H9 (cell line): ENCODE measurements at places on chromosomes 6 and 20. TPM values are rescaled to one million over a fixed set of nuclear protein-coding genes. Genes with fewer than 3 reads are reported as not detected.

- no peak overlapping the region for H3K4me3 ChIP-seq
- H3K4me1 ChIP-seq = no peaks in the 10 kb centered on the region; the same call in 1 of the 2 replicates
- DNase-seq = no peak
- H3K36me3 ChIP-seq = no peaks in the 10 kb centered on the region
These were observed 195.5 kb downstream of the RIMS1 start for GRCh38 chr6:72081871-72082270.

Gene VGLL2
- total RNA-seq = 0.13 TPM in 1 of 2 replicates, not detected in the other

GRCh38 chr20:14633507-14633906 lies 296.1 kb upstream of the FLRT3 start:
- no peaks in the 10 kb centered on the region for H3K27me3 ChIP-seq
- no peak overlapping the region for H3K4me3 ChIP-seq
- no peak overlapping the region for H3K27ac ChIP-seq

- no peak overlapping the region for H3K27ac ChIP-seq
- DNase-seq = no peak
- H3K4me3 ChIP-seq = no peak overlapping the region
- peaks cover 6% of the 10 kb centered on the region for H3K36me3 ChIP-seq
- no peaks in the 10 kb centered on the region for H3K27me3 ChIP-seq
These were observed 2.8 kb upstream of the RAB23 start for GRCh38 chr6:57224769-57225515.

Gene CALHM4
- not detected in 2 replicates for total RNA-seq

Gene CDKAL1
- 21.6 and 23.0 TPM in 2 replicates for total RNA-seq

Gene RGS17
- 3.2 and 3.8 TPM in 2 replicates for total RNA-seq

Gene HS3ST5
- total RNA-seq = 11.6 and 14.4 TPM in 2 replicates

Gene TCP11
- not detected in 2 replicates for total RNA-seq

GRCh38 chr20:57663241-57663640 lies 43.0 kb upstream of the ZBP1 start:
- no peak for DNase-seq
- no peak overlapping the region for H3K27ac ChIP-seq
- H3K27me3 ChIP-seq = no peaks in the 10 kb centered on the region
- H3K36me3 ChIP-seq = peaks cover 19% of the 10 kb centered on the region

GRCh38 chr6:25697537-25698340 lies 45.7 kb downstream of the SCGN start:
- no peaks in the 10 kb centered on the region for H3K27me3 ChIP-seq
- no peaks in the 10 kb centered on the region for H3K36me3 ChIP-seq
- no peak overlapping the region for H3K27ac ChIP-seq
- no peak overlapping the region for H3K4me3 ChIP-seq
- no peaks in the 10 kb centered on the region for H3K4me1 ChIP-seq
- DNase-seq = no peak

GRCh38 chr6:154614101-154614500 lies 103.6 kb upstream of the CNKSR3 start:
- no peak overlapping the region for H3K4me3 ChIP-seq
- no peaks in the 10 kb centered on the region for H3K27me3 ChIP-seq
- no peak overlapping the region for H3K27ac ChIP-seq
- no peaks in the 10 kb centered on the region for H3K36me3 ChIP-seq
- H3K4me1 ChIP-seq = no peaks in the 10 kb centered on the region

Gene CD109
- 3.2 and 3.3 TPM in 2 replicates for total RNA-seq

GRCh38 chr6:37821446-37821845 lies 1.9 kb downstream of the ZFAND3 start:
- no peaks in the 10 kb centered on the region; the same call in 1 of the 2 replicates for H3K4me1 ChIP-seq
- peak overlapping the region; percentile 94; the same call in 2 of the 3 replicates for H3K4me3 ChIP-seq
- no peaks in the 10 kb centered on the region for H3K36me3 ChIP-seq
- no peak for DNase-seq
- no peak overlapping the region for H3K27ac ChIP-seq

DNA sequence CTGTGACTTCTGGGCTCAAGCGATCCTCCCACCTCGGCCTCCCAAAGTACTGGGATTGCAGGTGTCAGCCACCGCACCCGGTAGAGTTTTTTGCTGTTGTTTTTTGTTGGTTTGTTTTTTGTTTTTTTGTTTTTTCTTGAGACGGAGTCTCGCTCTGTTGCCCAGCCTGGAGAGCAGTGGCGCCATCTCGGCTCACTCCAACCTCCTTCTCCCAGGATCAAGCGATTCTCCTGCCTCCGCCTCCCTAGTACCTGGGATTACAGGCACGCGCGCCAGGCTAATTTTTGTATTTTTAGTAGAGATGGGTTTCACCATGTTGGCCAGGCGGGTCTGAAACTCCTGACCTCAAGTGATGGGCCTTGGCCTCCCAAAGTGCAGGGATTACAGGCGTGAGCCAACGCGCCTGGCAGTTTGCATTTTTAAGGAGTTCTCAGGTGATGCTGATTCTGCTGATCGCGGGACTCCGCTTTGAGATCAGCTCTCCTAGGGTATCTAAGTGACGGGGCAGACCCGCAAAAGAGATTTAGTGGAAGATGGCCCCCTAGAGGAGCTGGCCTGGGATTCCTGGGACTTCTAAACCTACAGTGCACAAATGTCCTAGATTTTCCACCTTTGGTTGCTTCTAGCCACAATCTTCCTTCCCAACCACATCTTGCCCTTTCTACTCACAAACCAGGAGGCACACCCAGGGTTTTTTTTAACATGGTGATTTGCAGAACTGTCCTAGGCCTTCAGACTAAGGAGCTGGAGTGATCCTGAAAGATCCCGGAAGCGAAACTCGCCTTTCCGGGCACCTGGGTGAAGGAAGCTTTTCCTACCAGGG lies 45.2 kb downstream of the DPPA5 start:
- no peaks in the 10 kb centered on the region; the same call in 1 of the 2 replicates for H3K4me1 ChIP-seq
- H3K27ac ChIP-seq = no peak overlapping the region
- peak; percentile 65 for DNase-seq
- H3K4me3 ChIP-seq = peak overlapping the region; percentile 90

- no peaks in the 10 kb centered on the region for H3K4me1 ChIP-seq
- peak; percentile 10 for DNase-seq
- no peaks in the 10 kb centered on the region for H3K27me3 ChIP-seq
- peaks cover 80% of the 10 kb centered on the region for H3K36me3 ChIP-seq
- H3K4me3 ChIP-seq = no peak overlapping the region
These were observed 58.9 kb downstream of the MYH7B start for GRCh38 chr20:35014537-35014936.

- H3K4me1 ChIP-seq = no peaks in the 10 kb centered on the region
- DNase-seq = no peak
- H3K4me3 ChIP-seq = no peak overlapping the region
- H3K27ac ChIP-seq = no peak overlapping the region
- H3K27me3 ChIP-seq = no peaks in the 10 kb centered on the region
These were observed 175.4 kb upstream of the FLRT3 start for GRCh38 chr20:14512839-14513238.

Gene C6orf15
- total RNA-seq = not detected in 2 replicates

- no peaks in the 10 kb centered on the region for H3K27me3 ChIP-seq
- DNase-seq = no peak
- H3K27ac ChIP-seq = no peak overlapping the region
These were observed 35.6 kb downstream of the MAP7 start for GRCh38 chr6:136514591-136514990.

GRCh38 chr6:138032571-138032970 lies 74.6 kb downstream of the PERP start:
- no peak overlapping the region for H3K4me3 ChIP-seq
- DNase-seq = no peak

- no peak overlapping the region for H3K4me3 ChIP-seq
- no peaks in the 10 kb centered on the region for H3K4me1 ChIP-seq
- DNase-seq = no peak
- peaks cover 79% of the 10 kb centered on the region for H3K36me3 ChIP-seq
- H3K27me3 ChIP-seq = no peaks in the 10 kb centered on the region
These were observed 82.3 kb upstream of the KIF25 start for GRCh38 chr6:167915139-167915538.

- no peak overlapping the region for H3K27ac ChIP-seq
- H3K4me1 ChIP-seq = no peaks in the 10 kb centered on the region; the same call in 1 of the 2 replicates
- H3K4me3 ChIP-seq = no peak overlapping the region
- H3K27me3 ChIP-seq = no peaks in the 10 kb centered on the region
These were observed 52.6 kb downstream of the COL11A2 start for GRCh38 chr6:33139596-33140206.

DNA sequence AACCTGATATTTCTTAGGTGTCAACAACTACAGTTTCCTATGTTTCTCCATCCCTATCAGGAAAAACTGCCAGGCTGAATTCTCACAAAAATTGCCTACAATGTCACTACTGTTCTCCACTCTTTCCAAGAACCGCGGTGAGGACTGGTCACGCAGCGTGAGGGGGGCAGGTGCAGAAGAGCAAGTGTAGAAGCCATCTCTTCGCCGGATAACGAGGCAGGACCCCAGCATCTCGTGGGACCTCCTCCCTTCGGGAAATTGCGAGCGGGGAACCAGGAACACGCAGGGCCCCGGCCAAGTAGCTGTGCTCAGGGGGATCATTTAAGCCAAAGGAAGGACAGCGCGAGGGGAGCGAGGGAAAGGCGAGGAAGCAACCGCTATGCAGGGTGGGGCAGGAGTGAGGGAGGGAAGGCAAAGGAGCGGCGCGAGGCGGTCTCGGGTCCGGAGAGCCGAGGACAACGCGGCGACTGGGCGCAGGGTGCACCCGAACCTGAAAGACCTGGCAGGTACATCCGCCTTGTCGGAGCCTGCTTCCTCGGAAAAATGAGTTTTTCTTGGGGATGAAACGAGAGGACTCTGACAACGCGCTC lies 559 bp downstream of the APMAP start:
- DNase-seq = no peak
- 0 out of 2 replicates have a peak, but pooled peaks cover 2% of the 10 kb centered on the region for H3K36me3 ChIP-seq
- H3K27me3 ChIP-seq = no peaks in the 10 kb centered on the region
- H3K4me3 ChIP-seq = peak overlapping the region; percentile 96
- peaks cover 4% of the 10 kb centered on the region; the same call in 1 of the 2 replicates for H3K4me1 ChIP-seq
- H3K27ac ChIP-seq = no peak overlapping the region

GRCh38 chr6:137237413-137238170 lies 18.4 kb upstream of the IFNGR1 start:
- H3K36me3 ChIP-seq = peaks cover 2% of the 10 kb centered on the region; the same call in 2 of the 3 replicates
- no peak overlapping the region for H3K27ac ChIP-seq
- H3K27me3 ChIP-seq = no peaks in the 10 kb centered on the region; the same call in 1 of the 2 replicates
- no peak overlapping the region for H3K4me3 ChIP-seq
- no peaks in the 10 kb centered on the region; the same call in 1 of the 2 replicates for H3K4me1 ChIP-seq
- DNase-seq = no peak

- no peaks in the 10 kb centered on the region for H3K27me3 ChIP-seq
- H3K27ac ChIP-seq = no peak overlapping the region
- H3K4me3 ChIP-seq = no peak overlapping the region
- no peak for DNase-seq
These were observed 82.3 kb upstream of the SLC24A3 start for GRCh38 chr20:19129976-19130612.

DNA sequence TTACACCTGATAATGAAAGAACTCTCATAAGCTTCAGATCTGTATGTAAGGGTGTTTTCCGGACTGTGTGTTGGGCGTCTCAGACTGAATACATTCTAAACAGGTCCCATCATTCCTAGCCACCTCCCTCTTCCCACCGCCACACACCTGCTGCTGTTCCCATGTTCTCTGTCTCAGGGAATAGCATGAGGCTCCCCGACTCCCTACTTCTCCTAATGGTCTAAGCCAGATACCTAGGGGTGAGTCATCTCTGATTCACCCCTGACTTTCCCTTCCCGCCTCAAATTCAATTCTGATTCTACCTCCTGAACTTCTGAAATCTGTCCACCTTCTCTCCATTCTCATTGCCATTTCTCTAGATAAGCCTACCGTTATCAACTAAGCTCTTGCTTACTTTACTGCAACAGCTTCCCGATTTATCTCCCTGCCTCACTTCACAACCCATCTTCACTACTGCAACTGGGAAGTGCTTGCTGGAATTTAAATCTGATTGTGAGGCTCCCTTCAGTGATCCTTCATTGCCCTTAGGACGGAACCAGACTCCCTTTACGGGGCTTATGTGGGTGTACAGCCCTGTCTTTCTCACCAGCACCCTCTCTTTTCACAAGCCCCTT lies 1.6 kb downstream of the TMEM14A start:
- H3K4me1 ChIP-seq = peaks cover 2% of the 10 kb centered on the region; the same call in 1 of the 2 replicates
- peak overlapping the region; percentile 5; the same call in 1 of the 3 replicates for H3K4me3 ChIP-seq
- no peak for DNase-seq
- H3K27me3 ChIP-seq = no peaks in the 10 kb centered on the region; the same call in 1 of the 2 replicates

Gene GABRR1
- total RNA-seq = 0.26 and 0.33 TPM in 2 replicates

GRCh38 chr20:21134883-21135493 lies 9.1 kb downstream of the KIZ start:
- H3K27me3 ChIP-seq = no peaks in the 10 kb centered on the region
- peaks cover 5% of the 10 kb centered on the region; the same call in 1 of the 2 replicates for H3K4me1 ChIP-seq
- no peak overlapping the region for H3K4me3 ChIP-seq
- H3K27ac ChIP-seq = no peak overlapping the region
- H3K36me3 ChIP-seq = peaks cover 52% of the 10 kb centered on the region

- DNase-seq = no peak
- no peaks in the 10 kb centered on the region for H3K4me1 ChIP-seq
- no peaks in the 10 kb centered on the region; the same call in 1 of the 2 replicates for H3K27me3 ChIP-seq
- no peak overlapping the region for H3K4me3 ChIP-seq
- H3K27ac ChIP-seq = no peak overlapping the region
These were observed 24.4 kb downstream of the PROCR start for GRCh38 chr20:35196313-35196712.

- DNase-seq = no peak
- no peak overlapping the region for H3K27ac ChIP-seq
- H3K4me1 ChIP-seq = no peaks in the 10 kb centered on the region
- no peak overlapping the region for H3K4me3 ChIP-seq
- no peaks in the 10 kb centered on the region for H3K27me3 ChIP-seq
These were observed 72.2 kb upstream of the PTCHD4 start for GRCh38 chr6:48183178-48183577.

GRCh38 chr20:31560094-31560745 lies 44.9 kb upstream of the ID1 start:
- no peak overlapping the region for H3K4me3 ChIP-seq
- H3K27ac ChIP-seq = no peak overlapping the region
- H3K36me3 ChIP-seq = peaks cover 86% of the 10 kb centered on the region
- no peaks in the 10 kb centered on the region for H3K4me1 ChIP-seq

DNA sequence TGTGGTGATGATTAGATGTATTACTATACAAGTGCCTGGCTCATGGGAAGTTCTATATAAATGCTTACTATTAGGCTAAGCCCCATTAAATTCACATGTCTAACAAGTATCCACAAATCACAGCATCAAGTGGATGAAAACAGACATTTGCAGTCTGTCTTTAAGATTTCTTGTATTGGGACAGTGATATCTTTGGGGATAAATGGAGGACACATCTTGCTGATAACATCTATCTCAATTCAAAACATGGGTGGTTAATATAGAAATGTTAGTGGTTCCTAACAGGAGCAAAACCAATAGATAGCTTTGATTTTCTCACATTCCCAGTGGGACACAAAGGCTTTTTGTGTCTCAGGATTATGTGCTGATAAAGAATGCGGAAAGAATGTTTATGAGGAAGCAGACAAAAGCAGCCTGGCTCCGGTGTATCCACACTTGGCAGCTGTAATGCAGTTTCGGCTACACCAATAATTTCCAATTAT lies 29.3 kb downstream of the PTPRK start:
- H3K4me3 ChIP-seq = no peak overlapping the region
- no peaks in the 10 kb centered on the region for H3K27me3 ChIP-seq
- H3K4me1 ChIP-seq = peaks cover 6% of the 10 kb centered on the region; the same call in 1 of the 2 replicates
- no peaks in the 10 kb centered on the region; the same call in 2 of the 3 replicates for H3K36me3 ChIP-seq
- DNase-seq = no peak

Gene PPP1R14C
- 0.09 and 0.37 TPM in 2 replicates for total RNA-seq

Gene FUT9
- 0.97 and 1.6 TPM in 2 replicates for total RNA-seq

Gene MICB
- 6.2 and 6.8 TPM in 2 replicates for total RNA-seq
